Psoas muscle (tissue), 8 donors: ENCODE measurements at places on chromosomes 7 and 10. TPM values are rescaled to one million over a fixed set of nuclear protein-coding genes. Genes with fewer than 3 reads are reported as not detected.

DNA sequence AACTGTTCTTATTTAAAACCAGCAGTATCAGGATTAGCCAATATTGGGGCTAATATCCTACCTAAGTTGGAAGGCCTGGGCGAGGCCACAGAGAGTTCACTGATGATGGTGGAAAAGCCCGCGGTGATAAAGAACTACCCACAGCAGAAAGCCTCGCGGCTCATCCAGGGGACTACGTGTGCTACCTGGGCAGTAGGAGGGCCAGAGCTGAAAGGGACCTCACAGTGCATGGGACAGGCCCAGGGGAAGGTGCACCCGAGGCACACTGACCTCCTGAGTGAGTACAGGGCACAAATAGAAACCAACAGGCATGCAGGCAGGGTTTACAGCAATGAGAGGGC, 1.4 kb downstream of the WDR86 start:
- no peak for DNase-seq

- DNase-seq, result no peak
Observed at GRCh38 chr7:73921623-73922528, 60.9 kb downstream of the TMEM270 start.

DNA sequence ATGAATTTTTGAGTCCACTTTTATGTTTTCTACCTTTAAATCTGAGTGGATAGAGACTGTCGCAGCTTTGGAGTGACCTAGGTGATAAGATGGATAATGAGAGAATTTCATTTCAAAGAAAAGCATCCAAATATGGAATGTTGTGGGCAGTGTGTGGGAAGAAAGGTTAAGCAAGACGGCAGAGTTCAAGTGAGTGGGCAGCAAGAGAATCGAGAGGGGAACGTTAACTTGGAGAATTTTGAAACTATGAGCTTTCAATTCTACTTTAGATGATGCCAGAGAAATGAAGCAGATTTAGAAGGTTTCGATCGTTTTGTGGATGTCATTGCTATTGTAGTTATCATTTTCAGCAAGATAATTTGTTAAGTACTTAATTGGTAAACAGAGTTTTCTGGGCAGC, 73.0 kb downstream of the XRCC2 start:
- no peak for DNase-seq

DNA sequence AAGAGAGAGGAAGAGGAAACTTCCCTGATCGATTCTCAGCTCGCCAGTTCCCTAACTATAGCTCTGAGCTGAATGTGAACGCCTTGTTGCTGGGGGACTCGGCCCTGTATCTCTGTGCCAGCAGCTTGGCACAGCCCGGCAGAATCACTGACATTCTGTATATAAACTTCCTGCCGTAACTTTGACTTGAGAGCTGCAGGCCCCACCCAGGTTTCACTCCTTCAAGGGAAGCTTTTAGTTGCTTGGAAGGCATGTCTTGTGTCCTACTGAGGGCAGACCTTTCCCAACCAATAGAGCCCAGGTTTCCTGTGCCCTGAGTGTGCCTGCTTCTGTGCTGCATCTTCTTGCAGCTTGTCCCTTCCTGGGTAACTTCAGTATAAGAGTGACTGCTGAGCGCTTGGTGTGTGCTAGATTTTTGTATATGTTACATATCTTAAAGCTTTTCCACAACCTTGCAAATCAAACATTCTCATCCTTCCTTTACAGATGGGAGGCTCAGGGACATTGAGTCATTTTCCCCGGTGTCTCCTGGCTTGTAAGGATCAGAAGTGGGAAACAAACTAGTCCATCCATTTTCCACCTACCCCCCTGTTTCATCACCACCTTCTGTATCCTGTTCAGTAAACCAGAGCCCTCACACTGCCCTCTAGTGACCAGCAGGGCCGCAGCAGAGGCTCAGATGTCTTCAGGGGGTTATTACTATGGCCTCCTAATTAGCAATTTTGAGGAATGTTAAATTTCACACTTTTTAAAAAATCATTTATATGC, 225.2 kb upstream of the PRSS58 start:
- DNase-seq, result peak; percentile 62

GRCh38 chr10:30537586-30537985, 92.0 kb downstream of the LYZL2 start:
- no peak for DNase-seq

DNA sequence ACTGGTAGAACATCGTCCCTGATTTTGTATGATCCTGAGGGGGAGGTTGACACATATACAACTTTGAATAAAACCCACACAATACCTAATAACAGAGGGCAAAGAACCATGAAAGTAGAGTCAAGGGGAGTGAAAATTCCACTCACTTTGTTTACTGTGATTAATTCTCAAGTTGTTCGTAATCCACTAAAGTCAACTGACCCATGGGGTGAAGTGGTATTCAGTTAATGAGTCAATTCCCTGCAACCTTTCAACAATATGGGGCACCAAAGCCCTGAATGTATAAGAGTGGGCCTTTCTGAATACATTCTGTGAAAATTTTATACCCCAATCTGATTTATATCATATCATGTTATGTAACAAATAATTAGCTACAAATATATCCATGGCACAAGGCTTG, 39.0 kb upstream of the C10orf67 start:
- DNase-seq, result no peak

DNA sequence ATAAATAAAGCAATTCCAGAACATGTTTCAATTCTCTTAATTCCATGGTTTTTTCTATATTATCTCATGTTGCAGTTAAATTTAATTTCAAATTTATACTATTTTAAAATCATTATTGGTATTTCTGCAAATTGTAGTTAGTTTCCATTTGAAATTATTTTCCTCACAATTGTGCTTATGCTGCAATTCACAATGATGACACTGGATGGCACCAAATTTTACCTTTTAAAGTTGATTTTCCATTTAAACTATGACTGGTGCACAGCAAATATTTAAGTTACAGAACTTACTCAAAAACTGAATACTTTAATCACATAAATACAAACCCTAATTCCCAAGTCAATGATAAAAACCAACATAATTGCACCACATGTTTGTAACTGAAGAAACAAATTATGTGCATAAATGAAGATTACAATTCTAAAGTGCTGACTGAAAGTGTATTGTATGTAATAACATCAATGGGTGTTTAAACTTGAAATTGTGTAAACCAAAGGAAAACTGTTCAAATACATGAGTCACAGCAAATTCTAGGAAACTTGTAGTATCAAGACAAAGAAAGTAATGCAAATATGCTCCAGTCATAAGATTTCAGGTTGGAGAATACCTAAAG, 75.3 kb upstream of the AASS start:
- DNase-seq, result no peak

The SFRP4 gene
- 0.36 TPM for total RNA-seq

The ST8SIA6 gene
- 1.2 TPM for total RNA-seq

The LIPK gene
- total RNA-seq, result not detected
